ENCODE measurements at places on chromosomes 7 and 10.

- DNase-seq, result no peak
Measured at GRCh38 chr10:35606430-35606829, 1.3 kb downstream of the GJD4 start.

DNA sequence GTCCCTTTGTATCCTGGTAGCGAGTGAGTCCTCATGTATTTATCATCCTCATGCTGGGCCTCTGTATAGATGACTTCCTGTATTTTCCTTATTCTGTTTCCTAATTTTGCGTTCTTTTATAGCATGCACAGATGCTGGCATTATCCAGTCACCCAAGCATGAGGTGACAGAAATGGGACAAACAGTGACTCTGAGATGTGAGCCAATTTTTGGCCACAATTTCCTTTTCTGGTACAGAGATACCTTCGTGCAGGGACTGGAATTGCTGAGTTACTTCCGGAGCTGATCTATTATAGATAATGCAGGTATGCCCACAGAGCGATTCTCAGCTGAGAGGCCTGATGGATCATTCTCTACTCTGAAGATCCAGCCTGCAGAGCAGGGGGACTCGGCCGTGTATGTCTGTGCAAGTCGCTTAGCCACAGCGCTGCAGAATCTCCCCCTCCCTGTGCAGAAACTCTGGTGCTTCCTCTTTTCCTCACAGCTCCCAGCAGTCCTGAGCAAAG, 183.1 kb upstream of the PRSS58 start:
- DNase-seq, result no peak

DNA sequence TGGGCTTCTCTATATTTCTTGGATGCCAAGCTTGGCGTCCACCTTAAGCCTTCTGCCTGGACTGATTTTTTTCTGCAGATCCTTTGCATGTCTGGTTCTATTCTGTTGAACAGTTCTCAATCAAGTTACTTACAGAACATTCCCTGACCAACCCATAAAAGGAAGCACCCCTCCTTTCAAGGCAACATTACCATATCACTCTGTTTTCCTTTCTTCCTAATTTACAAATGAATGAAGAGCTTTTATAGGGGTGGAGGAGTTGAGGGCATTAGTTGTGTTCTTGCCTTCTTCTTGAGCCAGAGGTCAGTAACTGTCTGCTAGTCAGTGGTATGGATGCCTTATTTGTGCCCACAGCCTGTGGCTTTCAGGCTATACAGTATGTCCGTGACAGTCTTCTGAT, 361.0 kb downstream of the PHTF2 start:
- DNase-seq, result no peak

GRCh38 chr7:140542228-140542603, 62.9 kb upstream of the MKRN1 start:
- DNase-seq, result no peak

DNA sequence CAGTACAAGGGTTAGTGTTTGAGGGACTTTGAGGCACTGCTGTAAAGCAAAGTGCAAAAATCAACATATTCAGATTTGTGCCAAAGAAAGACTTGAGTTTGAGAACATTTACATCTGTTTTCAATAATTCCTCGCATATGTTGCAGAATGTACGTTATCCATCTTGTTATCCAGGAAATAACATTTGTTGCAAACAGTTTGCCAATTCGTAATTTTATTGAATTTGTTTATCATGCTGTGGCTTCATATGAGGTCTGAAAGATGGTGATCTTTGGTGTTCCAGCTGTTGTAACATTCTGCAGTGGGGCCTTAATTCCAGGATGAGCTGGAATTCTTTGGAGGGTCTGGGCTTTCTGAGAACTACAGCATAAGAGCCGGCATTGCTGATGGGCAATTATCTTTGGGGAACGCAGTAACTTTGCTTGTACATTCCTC, 396.2 kb downstream of the LRMDA start:
- peak; percentile 59 for DNase-seq

DNA sequence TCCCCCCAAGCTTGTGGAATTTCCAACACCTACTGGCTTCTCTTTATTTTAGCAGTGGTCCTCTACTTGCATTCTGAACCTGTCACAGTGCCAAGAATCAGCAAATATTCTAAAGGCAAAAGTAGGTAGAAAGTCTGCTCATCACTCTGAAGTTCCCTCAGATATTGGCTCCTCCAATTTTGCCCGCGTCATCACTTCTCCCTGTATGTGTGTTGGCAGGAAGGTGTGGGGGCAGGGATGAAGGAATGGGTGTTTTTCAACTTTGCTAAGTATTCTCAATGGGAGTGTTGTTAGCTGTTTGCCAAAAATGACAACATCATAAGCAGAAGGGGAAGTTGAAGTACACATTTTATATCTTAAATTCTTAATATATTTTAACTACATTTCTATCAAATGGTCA, 226.2 kb downstream of the POLR1F start:
- DNase-seq, result no peak

DNA sequence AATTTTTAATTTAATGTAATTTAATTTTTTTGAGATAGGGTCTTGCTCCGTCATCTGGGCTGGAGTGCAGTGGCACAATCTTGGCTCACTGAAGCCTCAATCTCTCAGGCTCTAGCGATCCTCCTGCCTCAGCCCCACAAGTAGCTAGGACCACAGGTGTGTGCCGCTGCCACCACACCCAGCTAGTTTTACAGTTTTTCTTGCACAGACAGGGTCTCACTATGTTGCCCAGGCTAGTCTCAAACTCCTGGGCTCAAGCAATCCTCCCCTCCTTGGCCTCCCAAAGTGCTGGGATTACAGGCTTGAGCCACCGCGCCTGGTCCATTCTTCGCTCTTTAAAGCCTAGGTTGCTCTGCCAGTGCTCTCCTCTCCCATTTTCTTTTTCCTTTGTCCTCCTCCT, 12.9 kb downstream of the CALML3 start:
- DNase-seq, result no peak

DNA sequence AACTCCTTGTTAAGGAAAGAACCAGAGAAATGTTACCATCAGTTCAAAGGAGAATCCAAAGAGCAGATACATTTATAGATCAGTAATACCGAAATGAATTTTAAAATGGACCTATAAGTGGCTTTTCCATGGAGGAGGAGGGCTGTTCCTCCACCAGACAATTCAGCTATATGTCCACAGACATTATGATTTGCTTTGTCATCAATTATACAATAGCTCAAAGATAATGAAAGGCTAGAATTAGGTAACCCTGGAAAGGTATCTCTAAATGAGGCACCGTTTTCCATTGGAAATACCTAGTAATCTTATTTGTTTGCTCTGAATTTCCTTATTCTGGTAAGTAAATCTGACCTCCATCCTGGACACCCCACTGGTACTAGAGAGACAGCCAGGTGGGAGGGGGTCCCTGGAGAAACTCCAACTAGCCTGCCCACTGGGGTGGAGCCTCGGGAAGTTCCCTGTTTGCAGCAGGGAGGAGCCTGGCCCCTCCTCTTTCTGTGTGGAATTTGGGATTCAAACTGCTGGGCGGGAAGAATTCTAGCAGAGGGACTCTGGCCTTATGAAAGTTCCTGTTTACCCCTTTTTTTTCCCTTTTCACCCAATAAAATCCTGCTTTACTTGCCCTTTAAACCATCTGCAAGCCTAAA, 218.0 kb downstream of the PHF14 start:
- DNase-seq, result no peak

DNA sequence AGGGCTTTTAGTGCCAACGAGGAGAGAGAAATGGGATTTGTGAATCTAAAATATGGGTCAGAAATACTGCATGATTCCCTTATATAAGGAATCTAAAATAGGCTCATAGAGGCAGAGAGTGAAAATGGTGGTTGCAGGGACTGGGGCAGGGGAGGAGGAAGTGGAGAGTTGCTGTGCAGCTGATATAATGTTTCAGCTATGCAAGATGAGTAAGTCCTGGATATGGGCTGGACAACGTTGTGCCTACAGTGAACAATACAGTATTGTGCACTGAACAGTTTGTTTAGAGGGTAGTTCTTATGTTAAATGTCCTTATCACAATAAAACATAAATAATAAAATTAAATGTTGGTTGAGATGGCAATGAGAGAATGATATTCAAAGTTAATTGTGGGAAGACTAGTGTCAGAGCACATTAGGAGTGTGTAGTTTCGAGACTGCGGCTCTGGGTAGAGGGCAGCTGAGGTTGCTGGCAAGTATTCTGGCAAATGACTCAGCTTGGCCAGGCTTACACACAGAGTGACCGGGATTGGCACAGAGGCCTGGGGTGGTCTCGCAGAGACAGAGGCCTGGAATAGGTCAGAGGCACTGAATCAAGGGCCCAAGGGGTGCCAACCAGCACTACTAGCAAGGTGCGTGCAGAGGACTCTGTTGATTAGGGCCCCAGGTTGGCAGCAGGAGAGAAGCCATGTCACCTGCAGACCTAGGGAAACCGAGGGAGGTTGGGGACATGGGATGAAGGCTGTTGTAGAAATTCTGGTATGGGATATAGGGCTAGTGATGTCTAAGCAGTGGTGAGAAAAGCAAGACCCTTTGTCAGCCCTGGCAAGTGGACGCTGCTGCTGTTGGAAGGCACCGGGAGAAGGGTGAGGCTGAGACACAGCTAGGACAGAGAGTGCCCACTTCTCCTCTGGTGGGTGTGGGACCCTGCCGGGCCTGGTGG, 2.8 kb upstream of the DEPP1 start:
- DNase-seq, result no peak

DNA sequence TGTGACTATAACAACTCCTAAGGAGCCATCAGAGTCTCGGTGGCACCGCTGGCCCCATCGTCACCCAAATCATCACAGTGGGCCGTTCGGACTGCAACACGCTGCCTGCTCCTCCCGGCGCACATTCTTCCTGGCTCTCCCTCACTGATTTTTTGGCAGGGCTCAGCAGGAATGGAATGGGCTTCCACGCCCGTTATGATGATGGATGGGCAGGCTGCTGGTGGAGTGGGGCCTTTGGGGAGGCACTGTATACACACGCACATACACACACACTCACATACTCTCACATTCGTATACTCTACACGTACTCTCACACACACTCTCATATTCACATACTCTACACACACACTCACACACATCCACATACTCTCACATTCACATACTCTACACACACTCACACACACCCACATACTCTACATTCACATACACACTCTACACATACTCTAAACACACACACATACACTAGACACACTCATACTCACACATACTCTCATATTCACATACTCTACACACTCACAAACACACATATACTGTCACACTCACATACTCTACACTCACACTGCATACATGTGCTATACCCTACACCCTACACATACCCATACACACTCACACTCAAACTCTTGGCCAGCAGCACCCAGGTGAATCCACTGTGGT, 99.8 kb downstream of the KCNMA1 start:
- peak; percentile 64 for DNase-seq

GRCh38 chr7:34131371-34131770, 226.0 kb downstream of the BMPER start:
- peak; percentile 45 for DNase-seq

DNA sequence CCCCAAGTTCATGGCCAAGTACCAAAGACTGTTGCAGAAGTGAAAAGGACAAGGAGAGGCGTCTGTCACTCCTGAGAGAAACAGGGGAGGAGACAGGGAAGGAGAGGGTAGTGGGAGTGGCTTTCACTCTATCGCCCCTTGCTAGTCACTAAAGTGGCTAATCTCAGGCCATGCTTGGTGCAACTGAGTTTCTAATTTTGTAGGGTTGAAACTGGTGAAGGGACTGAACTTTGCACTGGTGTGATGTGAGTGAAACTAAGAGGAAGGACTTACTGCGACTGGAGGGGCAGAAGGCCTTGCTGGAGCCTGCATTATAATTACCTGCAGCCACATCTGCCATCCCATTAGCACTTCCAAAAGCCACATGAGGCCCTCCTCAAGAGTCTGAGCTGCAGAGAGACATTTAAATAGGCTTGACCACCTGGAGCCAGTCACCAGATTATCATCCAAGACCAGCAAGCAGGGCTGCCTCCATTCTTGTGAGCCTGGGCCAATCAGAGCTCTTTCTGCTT, 107.2 kb upstream of the EEPD1 start:
- no peak for DNase-seq

DNA sequence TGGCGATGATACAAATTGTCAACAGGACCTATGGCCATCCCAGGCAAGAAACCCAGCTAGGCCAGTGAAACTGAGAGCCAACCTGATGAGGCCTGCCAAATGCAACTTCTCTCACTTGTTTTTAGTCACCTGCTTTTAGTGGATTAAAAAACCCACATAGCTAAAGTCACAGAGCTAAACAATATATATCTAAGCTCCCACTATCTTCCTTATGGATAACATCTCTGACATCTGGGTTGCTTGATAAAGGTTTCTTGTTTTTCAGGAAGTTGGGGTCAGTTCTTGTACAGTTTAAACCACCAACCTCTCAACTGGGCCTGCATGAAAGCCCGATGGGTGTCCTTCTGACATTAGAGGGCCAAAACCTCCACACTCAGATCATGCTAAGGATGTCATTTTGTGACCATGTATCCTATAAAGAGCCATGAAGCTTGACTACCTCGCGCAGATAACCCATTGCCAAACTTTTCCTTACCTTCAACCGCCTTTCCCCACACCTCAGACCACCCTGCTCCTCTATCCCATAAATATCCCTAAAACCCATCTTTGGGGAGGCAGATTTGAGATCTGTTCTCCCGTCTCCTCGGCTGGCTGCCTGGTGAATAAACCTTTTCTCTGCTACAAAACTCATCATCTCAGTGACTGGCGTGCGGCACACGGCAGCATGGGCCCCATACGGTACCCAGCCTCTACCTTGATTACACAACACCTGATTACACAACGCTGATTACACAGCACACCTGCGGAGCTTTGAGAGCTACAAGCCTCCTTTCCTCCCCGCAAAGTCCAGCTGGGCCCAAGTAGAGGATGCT, 797 bp upstream of the STMP1 start:
- no peak for DNase-seq

DNA sequence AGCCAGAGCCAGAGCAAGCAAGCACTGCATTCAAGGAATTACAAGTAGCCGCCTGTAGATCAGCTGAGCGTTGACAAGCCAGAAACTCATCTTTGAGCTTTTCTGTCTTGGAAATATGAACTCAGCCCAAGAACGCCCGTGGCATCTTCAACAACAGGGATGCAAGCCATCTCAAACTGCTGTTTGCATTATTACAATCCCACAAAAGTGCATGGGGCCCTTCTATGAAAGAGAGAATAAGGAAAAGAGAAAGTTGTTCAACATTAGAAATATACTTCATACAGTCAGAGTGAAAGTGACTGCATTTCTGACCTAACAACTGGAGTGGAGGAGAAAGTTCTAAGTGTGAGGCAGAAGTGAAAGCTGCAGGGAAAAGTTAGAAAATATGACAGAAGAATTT, 6.5 kb downstream of the SGCE start:
- DNase-seq, result no peak

- no peak for DNase-seq
Measured at GRCh38 chr7:80841423-80841955, 77.4 kb downstream of the SEMA3C start.

- no peak for DNase-seq
Measured at GRCh38 chr7:140247559-140247958, 70.8 kb upstream of the KDM7A start.
